NCI-H2081 treated with DMSO at 0.1 percent for 48 hours (cell line): ENCODE measurements at places on chromosomes 5 and 9.

GRCh38 chr9:83405759-83406158 lies 132.4 kb downstream of the FRMD3 start:
- no peak for DNase-seq

DNA sequence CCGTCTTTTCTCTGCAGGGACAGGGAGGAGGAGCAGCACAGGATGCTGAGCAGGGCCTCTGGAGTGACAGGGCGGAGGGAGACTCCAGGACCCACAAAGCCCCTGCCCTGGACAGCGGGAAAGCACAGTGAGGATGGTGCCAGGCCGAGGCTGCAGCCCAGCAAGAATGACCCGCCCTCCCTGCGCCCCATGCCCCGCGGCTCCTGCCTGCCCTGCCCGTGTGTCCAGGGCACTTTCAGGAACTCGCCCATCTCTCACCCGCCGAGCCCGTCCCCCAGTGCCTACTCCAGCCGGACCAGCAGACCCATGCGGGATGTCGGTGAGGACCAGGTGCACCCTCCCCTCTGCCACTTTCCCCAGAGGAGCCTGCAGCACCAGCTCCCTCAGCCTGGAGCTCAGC lies 9.1 kb upstream of the EXOC3 start:
- DNase-seq = no peak

DNA sequence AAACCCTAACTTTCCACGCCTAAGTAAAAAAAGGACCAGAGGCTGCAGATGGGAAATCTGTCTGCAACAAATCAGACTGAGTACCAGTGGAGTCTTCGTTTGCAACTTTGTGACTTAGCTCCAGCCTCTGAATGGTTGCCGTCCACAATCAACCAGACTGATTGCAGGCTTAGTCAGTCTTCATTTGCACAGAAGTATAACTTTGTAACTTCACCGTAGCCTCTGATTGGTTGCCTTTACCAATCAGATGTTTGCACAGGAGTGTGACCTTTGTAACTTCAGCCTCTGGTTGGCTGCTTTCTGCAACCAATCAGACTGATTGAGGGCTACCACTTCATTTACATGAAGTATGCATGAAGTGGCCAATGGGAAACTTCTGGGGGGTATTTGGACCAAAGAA lies 53.7 kb downstream of the TGFBR1 start:
- no peak for DNase-seq

GRCh38 chr5:133347039-133347438 lies 265.3 kb downstream of the FSTL4 start:
- no peak for DNase-seq

DNA sequence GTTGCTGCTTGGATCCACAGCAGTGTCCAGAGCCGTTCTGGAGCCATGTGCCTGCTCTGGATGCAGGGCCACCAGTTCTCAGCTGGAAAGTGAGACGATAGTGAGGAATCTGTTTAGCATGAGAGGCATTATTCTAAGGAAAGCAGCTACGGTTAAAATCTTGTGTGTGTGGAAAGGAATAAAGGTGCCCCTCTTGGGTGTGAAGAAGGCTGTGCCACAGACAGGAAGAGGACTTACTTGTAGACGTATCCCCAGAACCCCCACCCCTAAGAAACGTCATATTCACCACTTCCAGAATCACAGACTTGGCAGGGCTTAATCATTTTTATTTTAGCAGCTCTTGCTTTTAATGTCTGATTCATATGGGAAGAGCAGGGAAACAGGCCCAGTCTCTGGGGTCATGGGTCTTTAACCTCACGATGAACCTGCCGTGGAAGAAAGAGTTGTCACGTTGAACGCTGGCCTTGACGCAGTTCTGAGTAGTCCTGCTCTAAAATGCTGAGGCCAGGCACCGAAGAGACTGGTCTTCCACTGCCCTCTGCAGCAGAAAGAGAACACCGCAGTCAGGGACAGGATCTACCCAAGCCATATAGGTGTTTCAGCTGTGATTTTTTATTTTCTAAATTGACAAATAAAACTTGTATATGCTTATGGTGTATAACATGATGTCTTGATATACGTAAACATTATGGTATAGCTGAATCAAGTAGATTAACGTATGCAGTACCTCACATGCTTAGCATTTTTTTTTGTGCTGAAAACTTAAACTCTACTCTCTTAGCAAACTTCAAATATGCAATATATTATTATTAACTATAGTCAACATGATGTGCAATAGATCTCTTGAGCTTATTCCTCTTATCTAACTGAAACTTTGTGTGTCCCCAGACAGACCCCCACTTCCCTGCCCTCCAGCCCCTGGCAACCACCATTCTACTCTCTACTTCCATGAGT lies 38.8 kb downstream of the CARTPT start:
- DNase-seq = no peak
